ENCODE measurements at places on chromosomes 1 and 21.

DNA sequence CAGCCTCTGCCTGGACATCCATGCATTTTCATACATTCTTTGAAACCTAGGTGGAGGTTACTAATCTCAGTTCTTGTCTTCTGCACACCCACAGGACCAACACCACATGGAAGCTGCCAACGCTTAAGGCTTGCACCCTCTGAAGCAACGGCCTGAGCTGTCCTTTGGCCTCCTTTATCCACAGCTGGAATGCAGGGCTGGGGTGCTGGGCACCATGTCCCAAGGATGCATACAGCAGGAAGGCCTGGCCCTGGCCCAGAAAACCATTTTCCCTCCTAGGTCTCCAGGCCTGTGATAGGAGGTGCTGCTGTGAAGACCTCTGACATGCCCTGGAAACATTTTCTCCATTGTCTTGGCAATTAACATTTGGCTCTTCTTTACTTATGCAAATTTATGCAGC is 1168.6 kb downstream of the KCNT2 start:
- H3K4me3 ChIP-seq, result no peak overlapping the region
- no peaks in the 10 kb centered on the region for H3K36me3 ChIP-seq
- DNase-seq, result no peak

- H3K27ac ChIP-seq, result peak overlapping the region; percentile 96
- peaks cover 98% of the 10 kb centered on the region for H3K4me1 ChIP-seq
- peaks cover 62% of the 10 kb centered on the region for H3K36me3 ChIP-seq
- no peaks in the 10 kb centered on the region for H3K27me3 ChIP-seq
- peak overlapping the region; percentile 83 for H3K4me3 ChIP-seq
These were observed 8.6 kb downstream of the SMAP2 start for GRCh38 chr1:40382108-40382460.

DNA sequence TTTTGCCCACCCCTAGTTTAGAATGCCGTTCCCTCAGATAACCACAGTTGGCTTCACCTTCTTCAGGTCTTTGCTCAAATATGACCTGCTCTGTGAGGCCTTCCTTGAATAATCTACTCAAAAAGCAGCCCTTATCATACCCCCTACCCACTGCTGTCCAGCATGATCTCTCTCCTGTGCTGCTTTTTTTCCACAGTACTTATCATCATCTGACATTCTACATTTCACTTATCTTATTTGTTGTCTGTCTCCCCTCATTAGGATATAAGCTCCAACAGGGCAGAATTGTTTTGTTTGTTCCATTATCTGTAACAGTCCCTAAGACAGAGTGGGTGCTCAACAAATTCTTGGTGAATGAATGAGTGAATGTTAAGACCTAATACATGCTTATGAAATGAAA is 18.1 kb downstream of the USP24 start:
- peak overlapping the region; percentile 47 for H3K27ac ChIP-seq
- no peak overlapping the region for H3K4me3 ChIP-seq
- peaks cover 68% of the 10 kb centered on the region for H3K4me1 ChIP-seq

DNA sequence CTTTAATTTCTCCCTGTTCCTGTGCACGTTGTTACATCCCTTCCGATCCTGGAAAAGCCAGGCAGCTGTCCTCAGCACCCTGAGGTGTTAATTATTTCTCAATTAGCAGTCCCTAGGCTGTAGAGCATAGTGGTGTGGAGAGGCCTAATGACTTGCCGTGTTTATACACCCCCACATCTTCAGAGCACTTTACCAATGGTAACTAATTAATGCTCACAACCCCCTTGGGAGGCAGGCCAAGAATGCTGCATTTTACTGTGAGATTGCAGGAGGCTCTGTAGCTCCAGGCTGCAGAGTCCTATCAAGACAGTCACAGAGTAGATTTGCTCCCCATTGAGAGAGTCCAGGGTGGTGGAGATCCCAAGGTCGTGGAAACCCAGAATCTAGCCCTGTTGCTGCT is 2.4 kb upstream of the PARS2 start:
- no peak overlapping the region for H3K27ac ChIP-seq
- H3K36me3 ChIP-seq, result peaks cover 4% of the 10 kb centered on the region
- DNase-seq, result no peak
- peaks cover 24% of the 10 kb centered on the region for H3K4me1 ChIP-seq
- H3K4me3 ChIP-seq, result no peak overlapping the region
- H3K27me3 ChIP-seq, result no peaks in the 10 kb centered on the region

GRCh38 chr1:112298558-112298957 is 97.5 kb upstream of the CTTNBP2NL start:
- H3K4me1 ChIP-seq, result no peaks in the 10 kb centered on the region
- DNase-seq, result no peak
- no peak overlapping the region for H3K4me3 ChIP-seq
- H3K27ac ChIP-seq, result no peak overlapping the region
- peaks cover 2% of the 10 kb centered on the region for H3K36me3 ChIP-seq
- H3K27me3 ChIP-seq, result peaks cover 17% of the 10 kb centered on the region

- H3K27me3 ChIP-seq, result peaks cover 33% of the 10 kb centered on the region
- no peaks in the 10 kb centered on the region for H3K36me3 ChIP-seq
- DNase-seq, result no peak
- H3K4me3 ChIP-seq, result no peak overlapping the region
- H3K27ac ChIP-seq, result no peak overlapping the region
These were observed 10.9 kb downstream of the TNFRSF25 start for GRCh38 chr1:6454856-6455751.

GRCh38 chr21:15060543-15061175 is 4.1 kb downstream of the NRIP1 start:
- H3K27me3 ChIP-seq, result no peaks in the 10 kb centered on the region
- H3K4me1 ChIP-seq, result peaks cover 77% of the 10 kb centered on the region
- peaks cover 5% of the 10 kb centered on the region for H3K36me3 ChIP-seq
- no peak for DNase-seq

DNA sequence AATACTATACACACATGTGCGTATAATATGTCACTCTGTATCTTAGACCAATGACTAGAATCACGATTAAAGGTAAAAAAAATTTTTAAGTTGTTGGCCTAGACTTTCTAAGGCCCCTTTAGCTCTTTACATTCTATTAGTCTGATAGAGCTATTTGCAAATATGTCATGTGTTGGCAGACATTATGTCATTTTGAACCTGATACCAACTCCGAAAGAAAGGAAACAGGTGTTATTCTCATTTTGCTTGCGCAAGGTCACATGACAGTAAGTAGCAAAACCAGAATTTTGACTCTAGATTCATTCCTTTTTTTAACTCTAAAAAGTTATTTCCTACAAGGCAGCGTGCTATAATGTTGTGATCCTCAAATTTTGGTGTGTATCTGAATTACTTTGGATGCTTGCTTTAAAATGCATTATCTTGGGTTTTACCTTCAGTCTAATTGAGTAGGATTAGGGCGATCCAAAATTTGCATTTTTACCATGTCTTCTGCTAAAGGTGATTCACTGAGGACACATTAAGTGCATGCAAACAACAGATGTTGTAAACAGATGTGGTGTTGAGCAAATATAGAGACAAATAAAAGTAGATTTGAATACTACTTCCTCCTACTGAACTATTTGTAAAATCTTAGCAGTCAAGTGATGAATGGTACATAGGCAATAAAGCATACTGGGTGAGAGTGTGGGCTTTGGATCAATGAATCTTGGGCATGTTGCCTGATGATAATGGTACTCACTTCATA is 63.5 kb upstream of the KIAA1614 start:
- H3K4me3 ChIP-seq, result no peak overlapping the region
- H3K36me3 ChIP-seq, result peaks cover 28% of the 10 kb centered on the region
- H3K4me1 ChIP-seq, result peaks cover 31% of the 10 kb centered on the region

GRCh38 chr1:226710501-226710900 is 28.6 kb downstream of the ITPKB start:
- H3K4me1 ChIP-seq, result peaks cover 89% of the 10 kb centered on the region
- no peaks in the 10 kb centered on the region for H3K27me3 ChIP-seq
- H3K27ac ChIP-seq, result peak overlapping the region; percentile 87
- DNase-seq, result no peak

DNA sequence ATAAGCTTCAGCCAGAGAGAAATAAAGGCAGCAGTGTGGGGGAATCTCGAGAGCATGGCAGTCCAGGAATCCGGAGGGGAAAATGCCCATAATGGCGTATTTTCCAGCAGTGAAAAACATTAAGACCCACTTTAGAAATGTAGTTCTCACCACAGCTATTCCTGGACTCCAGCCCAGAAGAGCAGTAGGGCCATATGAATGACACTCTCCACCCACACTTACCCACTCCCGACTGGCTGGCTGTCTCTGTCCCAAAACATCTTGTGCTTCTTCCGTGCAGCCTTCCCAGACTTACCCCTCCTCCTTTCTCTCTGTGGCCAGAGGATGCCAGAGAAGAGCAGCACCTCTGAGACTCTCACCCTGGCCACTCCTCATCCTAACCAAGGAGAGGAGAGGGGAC is 56.4 kb downstream of the TRABD2B start:
- no peak for DNase-seq
- H3K36me3 ChIP-seq, result no peaks in the 10 kb centered on the region
- H3K4me3 ChIP-seq, result no peak overlapping the region
- no peaks in the 10 kb centered on the region for H3K27me3 ChIP-seq

- H3K4me3 ChIP-seq, result no peak overlapping the region
- H3K36me3 ChIP-seq, result no peaks in the 10 kb centered on the region
- H3K27me3 ChIP-seq, result peaks cover 2% of the 10 kb centered on the region
- DNase-seq, result no peak
- H3K27ac ChIP-seq, result no peak overlapping the region
- H3K4me1 ChIP-seq, result peaks cover 21% of the 10 kb centered on the region
These were observed 299.0 kb downstream of the TPR start for GRCh38 chr1:186076006-186076405.

GRCh38 chr1:193293726-193294125 is 107.3 kb upstream of the B3GALT2 start:
- H3K4me1 ChIP-seq, result no peaks in the 10 kb centered on the region
- H3K36me3 ChIP-seq, result no peaks in the 10 kb centered on the region
- H3K27ac ChIP-seq, result no peak overlapping the region
- peaks cover 2% of the 10 kb centered on the region for H3K27me3 ChIP-seq
- H3K4me3 ChIP-seq, result no peak overlapping the region
- DNase-seq, result no peak

DNA sequence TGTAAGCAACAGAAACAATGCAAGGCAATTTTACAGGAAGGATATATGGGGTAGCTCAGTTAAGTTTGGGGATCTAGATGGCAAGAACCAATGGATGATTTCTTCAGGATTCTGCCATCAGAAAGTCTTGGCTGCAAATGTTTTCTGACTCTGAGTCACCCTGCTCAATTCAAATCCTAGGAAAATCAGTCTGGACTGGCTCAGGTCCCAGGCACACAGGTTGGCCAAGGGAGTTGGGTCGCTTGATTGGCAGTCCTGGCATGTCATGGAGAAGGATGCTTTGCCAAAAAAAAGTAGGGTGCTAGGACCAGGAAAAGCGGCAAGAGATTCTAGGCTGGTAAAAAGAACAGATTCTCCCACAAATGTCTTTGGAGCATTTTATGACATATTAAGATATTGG is 28.9 kb upstream of the S1PR1 start:
- no peaks in the 10 kb centered on the region for H3K36me3 ChIP-seq
- H3K4me1 ChIP-seq, result no peaks in the 10 kb centered on the region
- no peak overlapping the region for H3K4me3 ChIP-seq

DNA sequence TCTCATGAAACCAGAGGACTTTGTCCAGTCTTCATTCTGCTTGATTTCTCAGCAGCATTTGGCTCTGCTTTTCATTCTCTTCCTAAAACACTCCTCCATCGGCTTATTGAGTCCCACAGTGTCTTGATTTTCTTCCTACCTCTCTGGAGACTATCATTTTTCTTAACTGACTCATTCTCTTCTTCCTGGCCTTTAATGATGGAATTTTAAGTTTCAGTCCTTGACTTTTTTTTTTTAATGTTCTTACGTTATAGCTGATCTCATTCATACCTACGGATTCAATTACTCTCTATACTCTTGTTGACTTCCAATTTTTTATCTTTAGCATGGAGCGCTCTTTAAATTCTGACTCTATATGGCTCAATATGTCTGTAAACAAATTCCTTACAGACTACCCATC is 111.1 kb downstream of the NEK7 start:
- peaks cover 1% of the 10 kb centered on the region for H3K4me1 ChIP-seq
- no peak for DNase-seq
- H3K27ac ChIP-seq, result no peak overlapping the region

GRCh38 chr21:35057428-35057827 is 8.3 kb upstream of the RUNX1 start:
- H3K27me3 ChIP-seq, result peaks cover 9% of the 10 kb centered on the region
- no peak for DNase-seq
- H3K36me3 ChIP-seq, result no peaks in the 10 kb centered on the region
- H3K4me1 ChIP-seq, result peaks cover 8% of the 10 kb centered on the region
- H3K4me3 ChIP-seq, result no peak overlapping the region

DNA sequence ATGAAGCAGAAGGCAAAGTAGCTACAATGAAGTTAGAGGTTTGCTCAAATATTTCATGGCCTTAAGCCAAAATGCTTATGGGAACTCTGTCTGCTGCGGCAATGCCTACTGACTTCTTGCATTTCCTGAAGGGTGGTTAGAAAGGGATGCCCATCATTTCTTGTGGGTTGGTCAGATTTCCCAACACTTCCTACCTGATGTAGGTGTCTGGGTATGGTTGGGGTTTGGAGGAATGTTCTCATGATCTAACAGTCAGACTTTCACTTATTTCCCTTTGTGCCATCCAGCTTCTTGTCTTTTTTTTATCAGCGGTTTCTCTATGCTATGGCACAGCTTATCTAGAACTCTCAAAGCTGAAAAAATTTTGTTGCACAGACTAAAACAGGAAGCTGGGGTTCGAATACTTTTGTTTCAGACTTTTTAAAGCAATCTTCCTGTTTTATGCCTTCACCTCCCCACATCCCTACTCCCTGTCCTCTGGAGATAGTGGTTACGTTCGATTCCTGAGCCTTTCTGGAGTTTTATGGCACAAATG is 307.7 kb downstream of the USP25 start:
- no peak overlapping the region for H3K4me3 ChIP-seq
- no peaks in the 10 kb centered on the region for H3K4me1 ChIP-seq
- no peak for DNase-seq
- H3K27me3 ChIP-seq, result no peaks in the 10 kb centered on the region
- no peak overlapping the region for H3K27ac ChIP-seq

DNA sequence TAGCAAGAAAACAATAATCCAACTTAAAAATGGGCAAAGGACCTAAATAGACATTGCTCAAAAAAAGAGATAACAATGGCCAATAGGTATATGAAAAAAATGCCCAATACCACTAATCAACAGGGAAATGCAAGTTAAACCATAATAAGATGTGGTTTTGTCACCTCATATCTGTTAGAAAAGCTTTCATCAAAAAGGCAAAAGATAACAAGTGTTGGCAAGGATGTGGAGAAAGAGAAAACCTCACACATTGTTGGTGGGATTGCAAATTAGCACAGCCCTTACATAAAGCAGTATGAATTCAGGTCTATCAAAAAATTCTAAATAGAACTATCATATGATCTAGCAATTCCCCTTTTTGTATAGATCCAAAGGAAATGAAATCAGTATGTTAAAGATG is 387.2 kb upstream of the DUSP10 start:
- no peak for DNase-seq
- H3K27me3 ChIP-seq, result peaks cover 2% of the 10 kb centered on the region
- H3K27ac ChIP-seq, result no peak overlapping the region
- no peak overlapping the region for H3K4me3 ChIP-seq
- H3K4me1 ChIP-seq, result no peaks in the 10 kb centered on the region

DNA sequence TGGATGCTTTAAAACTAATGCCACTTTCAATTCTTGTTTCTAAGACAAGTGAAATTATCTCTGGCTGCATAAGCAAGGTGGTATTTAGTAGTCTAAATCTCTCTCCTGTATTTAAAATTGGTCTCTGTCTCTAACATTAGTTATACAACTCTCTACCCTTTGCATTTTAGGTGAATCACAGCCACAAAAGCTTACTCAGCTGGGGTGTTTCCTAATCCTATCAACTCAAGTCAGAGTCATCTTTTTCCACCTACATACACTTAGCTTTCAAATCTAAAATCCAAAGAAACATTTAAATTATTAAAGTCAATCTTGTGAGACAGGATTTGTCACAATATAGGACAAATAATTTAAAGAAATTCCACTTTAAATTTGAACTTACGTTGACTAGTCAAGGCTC is 255.1 kb upstream of the CXADR start:
- no peaks in the 10 kb centered on the region for H3K4me1 ChIP-seq
- no peak overlapping the region for H3K27ac ChIP-seq
- H3K4me3 ChIP-seq, result no peak overlapping the region
- H3K36me3 ChIP-seq, result no peaks in the 10 kb centered on the region
